Activated T-cell treated with anti-CD3 and anti-CD28 coated beads, Interleukin-2, amount 50 U/mL, for 1 hour (primary cell): ENCODE measurements at places on chromosomes 2 and 18.

- no peak for DNase-seq
These were observed 38.4 kb upstream of the UBXN4 start for GRCh38 chr2:135703300-135703699.

DNA sequence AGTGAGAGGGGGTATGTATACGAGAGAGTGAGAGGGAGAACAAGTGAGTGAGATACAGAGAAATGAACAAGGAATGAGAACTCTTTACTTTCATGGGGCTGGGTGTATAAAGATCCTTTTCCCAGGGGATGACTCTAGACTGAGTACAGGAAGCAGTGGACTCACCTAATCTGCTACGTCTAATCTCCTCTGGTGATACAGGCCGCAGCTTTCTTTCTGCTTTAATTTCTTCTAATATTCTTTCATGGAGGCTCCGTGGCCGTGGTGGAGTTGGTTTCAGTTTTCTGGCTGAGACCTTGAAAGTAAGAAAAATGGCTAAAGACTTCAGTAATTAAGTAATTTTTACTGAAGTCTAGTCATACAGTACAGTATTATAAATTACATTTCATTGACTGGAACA is 85.2 kb downstream of the PRELID3A start:
- DNase-seq: no peak

- DNase-seq: no peak
These were observed 53.2 kb downstream of the ZNF516 start for GRCh38 chr18:76441668-76442412.

DNA sequence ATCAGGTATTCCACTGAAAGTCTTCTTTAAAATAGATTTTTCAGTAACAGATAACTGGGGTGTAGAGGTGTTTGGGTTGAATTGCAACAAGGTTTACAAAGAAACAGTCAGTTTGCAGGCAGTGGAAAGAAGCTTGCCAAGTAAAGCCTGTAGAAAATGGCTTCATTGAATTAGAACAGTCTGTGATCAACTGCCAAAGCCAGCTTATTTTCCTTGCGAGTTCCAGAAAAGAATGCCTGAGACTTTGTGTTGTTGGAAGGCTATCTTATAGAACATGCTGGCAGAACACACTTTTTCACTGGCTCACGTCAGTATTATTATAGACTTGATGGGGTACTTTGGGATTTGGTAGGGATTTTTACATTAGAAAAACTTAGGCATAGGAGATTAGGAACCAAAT is 601.0 kb downstream of the XIRP2 start:
- DNase-seq: no peak

DNA sequence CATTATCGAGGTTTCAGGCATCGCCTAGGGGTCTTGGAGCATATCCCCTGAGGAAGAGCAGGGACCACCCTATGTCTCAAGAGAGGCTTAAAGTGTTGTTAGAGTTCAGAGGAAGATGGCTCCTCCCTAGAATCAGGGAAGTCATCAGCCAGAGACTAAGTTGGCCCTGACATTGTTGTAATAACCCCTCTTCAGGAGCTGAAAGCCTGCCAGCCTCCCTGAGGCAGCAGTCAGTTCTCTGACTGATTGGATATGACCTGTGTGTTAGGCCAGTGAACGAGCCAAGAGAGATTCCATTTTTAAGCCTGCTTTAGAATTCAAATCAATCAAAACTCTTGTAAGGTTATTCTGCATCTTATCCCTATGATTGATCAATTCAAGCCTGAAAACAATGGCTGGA is 34.9 kb downstream of the ARHGAP28 start:
- DNase-seq: no peak
